IMR-90 (cell line): ENCODE measurements at places on chromosomes 4 and X.

DNA sequence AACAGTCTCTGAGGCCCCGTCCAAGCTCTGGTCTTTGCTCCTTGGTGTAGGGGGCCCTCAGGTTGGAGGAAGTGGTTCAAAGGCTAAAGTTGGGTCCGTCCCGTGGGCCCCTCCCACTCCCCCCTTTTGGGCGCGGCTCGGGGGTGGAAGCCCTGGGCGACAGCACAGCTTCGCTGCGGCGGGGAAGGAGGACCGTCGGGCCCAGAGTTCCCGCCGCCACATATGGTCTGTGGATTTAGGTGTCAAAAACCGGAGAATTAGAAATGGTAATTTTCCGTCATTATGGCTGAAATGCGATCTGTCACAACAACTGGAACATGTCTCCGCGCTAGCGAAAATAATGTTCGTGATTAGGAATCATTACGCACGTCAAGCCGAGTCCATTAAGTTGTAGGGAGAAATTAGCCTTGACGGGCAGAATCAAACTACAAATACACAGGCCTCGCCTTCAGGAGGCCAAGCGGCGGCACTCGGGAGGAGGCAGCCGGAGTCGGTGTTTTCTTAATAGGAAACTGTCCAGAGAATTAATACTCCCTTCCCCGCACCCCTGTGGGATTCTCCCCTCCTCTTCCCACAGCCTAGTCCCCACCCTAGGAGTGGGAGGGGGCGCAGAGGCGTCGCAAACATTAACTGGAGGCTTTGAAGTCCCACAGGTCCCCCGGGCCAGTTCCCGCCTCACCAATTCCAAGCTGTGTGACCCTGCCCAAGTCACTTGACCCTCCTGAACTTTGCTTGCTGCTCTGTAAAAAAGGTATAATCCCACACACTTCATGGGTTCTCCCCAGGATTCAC, 15.0 kb downstream of the NKX3-2 start:
- DNase-seq: no peak

GRCh38 chrX:154056770-154057241, 37.1 kb upstream of the IRAK1 start:
- DNase-seq: peak; percentile 20

DNA sequence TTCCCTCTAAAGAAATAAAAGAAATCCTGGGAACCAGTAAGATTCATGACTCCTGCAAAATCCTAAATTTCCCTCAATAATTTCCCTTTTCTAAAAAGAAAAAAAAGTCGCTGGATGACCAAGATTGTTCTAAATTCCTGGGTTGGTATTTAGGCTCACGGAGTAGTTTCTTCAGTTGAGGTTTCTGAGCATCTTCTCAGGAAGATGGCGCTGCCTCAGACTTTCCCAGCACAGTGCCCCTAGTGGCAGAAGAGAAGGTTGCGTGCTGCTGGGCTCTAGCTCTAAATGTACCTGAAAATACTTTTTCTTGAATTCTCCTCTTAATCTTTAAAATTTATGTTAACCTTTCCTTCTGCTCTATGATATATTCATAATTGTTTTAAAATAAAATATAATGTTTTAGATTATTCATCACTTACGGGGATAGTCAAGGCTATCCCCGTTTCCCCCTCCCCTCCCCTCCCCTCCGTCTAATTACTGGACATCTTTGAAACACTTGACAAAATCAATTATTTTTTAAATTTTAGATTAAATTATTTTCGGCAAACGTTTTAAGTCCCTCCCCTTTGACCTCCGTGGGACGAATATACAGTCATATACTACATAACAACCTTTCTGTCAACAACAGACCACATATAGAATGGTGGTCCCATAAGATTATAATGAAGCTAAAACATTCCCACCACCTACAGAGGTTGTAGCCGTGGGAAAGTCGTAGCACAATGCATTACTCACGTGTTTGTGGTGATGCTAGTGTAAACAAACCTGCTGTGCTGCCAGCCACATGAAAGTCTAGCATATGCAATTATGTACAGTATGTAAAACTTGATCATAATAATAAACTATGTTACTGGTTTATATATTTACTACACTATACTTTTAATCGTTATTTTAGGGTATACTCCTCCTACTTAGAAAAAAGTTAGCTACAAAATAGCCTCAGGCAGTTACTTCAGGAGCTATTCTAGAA, 41.0 kb upstream of the GATB start:
- DNase-seq: peak; percentile 44

DNA sequence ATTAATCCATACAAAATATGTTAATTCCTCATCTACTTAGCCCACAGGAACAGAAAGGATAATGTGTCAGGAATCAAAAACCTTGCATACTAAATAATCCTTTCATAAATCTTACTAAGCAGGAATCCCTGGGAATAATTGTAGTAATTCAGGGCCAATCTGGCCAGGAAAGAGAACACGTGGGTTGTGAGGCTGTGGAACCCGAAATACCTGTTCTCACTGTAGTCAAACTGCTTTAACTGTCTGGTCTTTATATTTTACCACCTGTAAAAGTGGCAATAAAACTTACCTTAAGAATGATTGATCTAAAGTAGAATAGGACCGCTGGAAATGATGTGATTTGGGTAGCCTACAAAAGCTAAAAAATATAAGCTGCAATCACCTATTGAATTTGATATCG, 1620.9 kb downstream of the STIM2 start:
- no peak for DNase-seq

GRCh38 chr4:18880871-18881270, 859.3 kb upstream of the LCORL start:
- DNase-seq: no peak

- DNase-seq: no peak
Observed at GRCh38 chr4:72376901-72377300, 192.1 kb downstream of the ADAMTS3 start.

DNA sequence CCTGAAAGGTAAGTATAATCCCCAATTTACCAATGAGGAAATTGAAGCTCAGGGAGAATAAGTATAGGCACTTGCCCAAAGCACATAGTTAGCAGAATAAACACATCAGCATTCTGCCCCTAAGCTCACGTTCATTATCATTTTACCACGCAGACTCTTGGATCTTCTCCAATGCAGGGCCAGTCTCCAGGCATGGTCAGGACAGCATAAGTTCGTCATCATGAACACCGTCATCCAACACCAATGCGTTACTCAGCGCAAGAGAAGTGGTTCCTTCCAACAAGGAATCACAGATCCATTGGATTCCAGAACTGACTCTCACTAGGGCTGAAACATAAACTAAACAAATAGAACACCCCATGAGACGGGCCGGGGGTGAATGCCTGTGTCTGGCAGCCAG, 86.5 kb upstream of the GPM6B start:
- peak; percentile 96 for DNase-seq

- no peak for DNase-seq
Observed at GRCh38 chr4:3786196-3786869, 20.1 kb downstream of the ADRA2C start.

GRCh38 chr4:150816491-150816890, 198.6 kb downstream of the LRBA start:
- DNase-seq: peak; percentile 39

DNA sequence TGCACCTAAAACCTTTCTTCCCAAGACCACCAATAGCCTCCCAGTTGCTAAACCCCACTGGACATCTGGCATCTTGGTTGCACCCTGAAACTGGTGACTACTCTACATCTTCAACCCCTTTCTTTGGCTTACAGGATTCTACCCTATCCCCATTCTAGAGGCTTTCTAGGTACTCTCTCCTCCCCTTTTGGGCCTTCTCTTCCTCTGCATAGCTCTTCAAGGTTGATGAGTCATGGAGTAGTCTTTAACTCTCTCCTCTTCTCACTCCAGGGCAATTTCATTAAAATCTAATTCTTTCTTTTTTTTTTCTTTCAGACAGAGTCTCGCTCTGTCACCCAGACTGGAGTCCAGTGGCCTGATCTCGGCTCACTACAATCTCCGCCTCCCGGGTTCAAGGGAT, 16.8 kb downstream of the APOO start:
- DNase-seq: no peak

DNA sequence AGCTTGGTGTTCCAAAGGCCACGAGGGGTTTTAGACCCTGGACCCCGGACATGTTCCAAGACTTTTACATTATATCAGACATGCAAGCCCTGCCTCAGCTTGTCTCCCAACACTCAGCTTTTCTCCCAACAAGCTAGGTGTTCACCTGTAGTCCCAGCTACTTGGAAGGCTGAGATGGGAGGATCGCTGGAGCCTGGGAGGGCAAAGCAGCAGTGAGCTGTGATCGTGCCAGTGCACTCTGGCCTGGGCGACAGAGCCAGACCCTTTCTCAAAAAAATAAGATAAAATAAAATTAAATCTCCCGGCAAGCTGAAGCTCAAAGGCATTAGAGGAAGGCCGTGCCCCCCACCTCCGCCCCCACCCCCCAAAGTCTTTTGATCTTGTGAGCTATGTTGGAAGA, 13.7 kb downstream of the CTAG1A start:
- no peak for DNase-seq

- no peak for DNase-seq
Observed at GRCh38 chr4:71860643-71861042, 76.8 kb upstream of the GC start.

DNA sequence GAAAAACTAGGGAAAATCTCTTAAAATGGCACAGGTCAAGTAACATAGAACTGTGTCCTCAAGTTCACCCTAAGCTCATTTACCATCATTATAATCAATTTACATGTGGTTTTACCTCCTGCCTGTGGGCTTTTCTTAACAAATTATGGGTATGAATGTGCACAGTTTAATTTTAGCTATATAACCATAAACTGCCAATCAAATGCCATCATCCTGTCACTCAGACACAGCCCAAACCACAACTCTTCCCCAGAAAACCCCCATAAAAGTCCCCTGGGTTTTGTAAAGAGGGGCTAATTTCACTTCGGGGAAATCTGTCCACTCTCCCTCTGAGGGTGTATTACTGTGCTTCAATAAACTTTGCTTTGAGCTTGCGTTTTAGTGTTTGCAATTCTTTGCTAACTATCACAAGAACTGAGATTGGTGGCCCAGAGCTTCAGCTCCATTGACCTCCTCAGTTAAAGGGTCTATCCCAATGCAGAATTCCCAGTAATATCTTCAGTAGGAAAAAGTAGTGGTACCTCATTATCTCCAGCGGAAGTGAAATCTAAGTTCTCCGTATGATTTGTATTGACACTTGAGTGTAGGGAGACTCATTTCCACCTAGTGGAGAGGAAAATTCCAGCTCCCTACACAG, 394.6 kb downstream of the SPOCK3 start:
- no peak for DNase-seq

GRCh38 chr4:84944947-84945346, 21.5 kb downstream of the WDFY3 start:
- DNase-seq: peak; percentile 31

DNA sequence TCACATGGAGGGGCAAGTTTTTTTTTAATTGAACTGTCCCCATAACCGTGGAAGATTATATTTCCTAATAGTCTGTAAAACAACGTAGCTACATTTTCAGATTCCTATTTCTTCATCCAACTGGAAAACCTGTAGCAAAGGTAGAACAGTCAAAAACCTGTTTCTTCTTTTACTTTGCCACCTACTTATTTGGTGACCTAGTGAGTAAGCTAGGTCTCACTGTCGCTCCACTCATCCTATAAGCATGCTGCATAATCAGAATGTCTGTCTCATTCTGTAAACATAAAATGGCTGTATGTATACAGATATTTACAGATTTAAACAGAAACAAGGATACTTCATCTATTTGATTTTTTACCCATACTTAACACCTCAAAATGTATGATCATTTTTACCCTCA, 20.4 kb downstream of the MAML3 start:
- DNase-seq: peak; percentile 59

GRCh38 chr4:147944249-147944648, 212.4 kb downstream of the ARHGAP10 start:
- no peak for DNase-seq

GRCh38 chr4:186104114-186104889, at the start of gene FAM149A:
Gene FAM149A (plus strand): TSS chr4:186104704.
- DNase-seq: no peak

GRCh38 chr4:150078041-150078578, at the start of gene DCLK2:
Gene DCLK2 (plus strand): TSS chr4:150078445. CDS start chr4:150079028, 583 bp downstream.
- peak; percentile 87 for DNase-seq

DNA sequence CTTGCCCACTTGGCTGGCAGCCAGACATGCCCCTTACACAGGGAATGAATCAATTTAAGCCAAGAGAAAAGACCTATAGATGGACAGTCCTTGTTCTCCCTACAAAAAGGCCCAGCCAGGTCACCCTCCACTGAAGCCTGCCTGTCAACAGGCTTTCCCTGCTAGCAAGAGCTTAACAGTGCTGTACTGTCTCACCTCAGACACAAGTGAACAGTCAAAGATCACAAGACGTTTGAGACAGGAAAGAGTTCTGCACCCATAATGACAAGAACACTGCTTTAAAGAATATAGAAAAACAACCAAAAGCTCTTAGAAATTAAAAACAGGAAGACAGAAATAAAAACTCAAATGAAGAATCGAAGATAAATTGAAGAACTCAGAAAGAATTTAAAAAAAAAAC, 4.6 kb downstream of the RNF175 start:
- DNase-seq: no peak

DNA sequence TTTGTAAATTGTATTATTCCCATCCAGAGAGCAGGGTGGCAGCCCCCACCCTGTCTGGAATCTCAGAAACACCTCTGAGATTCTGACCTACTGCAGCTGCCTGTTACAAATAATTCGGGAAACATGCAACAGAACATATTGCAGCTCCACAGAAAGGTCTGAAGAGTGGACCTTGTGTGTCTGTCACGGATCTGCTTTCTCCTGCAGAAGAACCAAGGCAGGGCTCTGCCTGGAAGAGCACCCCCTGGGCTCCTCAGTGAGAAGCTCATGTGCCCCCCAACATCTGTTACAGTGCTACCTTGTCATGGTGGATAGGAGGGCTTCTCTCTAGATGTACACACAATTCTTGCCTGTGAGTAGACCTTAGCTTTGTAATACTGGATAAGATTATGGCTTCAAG, 286.6 kb upstream of the GATB start:
- no peak for DNase-seq

DNA sequence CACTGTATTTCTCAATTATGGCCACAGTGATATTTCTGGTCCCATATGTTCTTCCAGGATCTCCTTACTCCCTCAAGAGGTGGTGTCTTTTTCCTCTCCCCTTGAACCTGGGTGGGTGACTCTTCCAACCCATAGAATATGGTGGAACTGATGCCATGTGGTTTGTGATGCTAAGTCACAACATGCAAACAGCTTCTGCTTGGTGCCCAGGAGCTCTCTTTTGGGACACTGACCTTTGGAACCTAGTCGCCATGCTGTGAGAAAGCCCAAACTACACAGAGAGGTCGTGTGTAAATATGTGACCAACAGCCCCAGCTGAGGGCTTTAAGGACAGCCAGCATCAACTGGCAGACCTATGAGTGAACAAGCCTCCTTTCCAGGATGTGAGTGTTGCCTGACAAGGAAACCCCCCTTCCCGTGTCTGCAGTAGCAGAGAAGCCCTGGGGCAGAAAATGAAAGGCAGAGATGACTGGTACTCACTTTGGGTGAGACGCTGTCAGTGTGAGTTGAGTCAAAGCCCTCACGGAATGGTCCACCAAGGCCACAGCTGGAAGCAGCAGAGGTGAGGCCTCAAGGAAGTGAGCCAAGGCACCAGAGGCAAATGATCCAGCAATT, 223.4 kb downstream of the BCOR start:
- peak; percentile 26 for DNase-seq

- DNase-seq: peak; percentile 7
Observed at GRCh38 chr4:14719053-14719452, 283.2 kb upstream of the CPEB2 start.
